ENCODE measurements at places on chromosomes 16 and 17. TPM values are rescaled to one million over a fixed set of nuclear protein-coding genes. Genes with fewer than 3 reads are reported as not detected.

HCRT gene
- polyA plus RNA-seq, result not detected

GRCh38 chr17:41697122-41697962, 8.7 kb downstream of the EIF1 start:
- H3K4me1 ChIP-seq, result peaks cover 4% of the 10 kb centered on the region
- DNase-seq, result peak; percentile 56
- H3K4me3 ChIP-seq, result no peak overlapping the region
- no peak overlapping the region for H3K27ac ChIP-seq
- H3K36me3 ChIP-seq, result peaks cover 26% of the 10 kb centered on the region

GRCh38 chr17:7849751-7850504, 4.9 kb upstream of the TMEM88 start:
- no peak overlapping the region for H3K27ac ChIP-seq
- no peaks in the 10 kb centered on the region for H3K27me3 ChIP-seq
- DNase-seq, result no peak
- H3K4me3 ChIP-seq, result no peak overlapping the region

DNA sequence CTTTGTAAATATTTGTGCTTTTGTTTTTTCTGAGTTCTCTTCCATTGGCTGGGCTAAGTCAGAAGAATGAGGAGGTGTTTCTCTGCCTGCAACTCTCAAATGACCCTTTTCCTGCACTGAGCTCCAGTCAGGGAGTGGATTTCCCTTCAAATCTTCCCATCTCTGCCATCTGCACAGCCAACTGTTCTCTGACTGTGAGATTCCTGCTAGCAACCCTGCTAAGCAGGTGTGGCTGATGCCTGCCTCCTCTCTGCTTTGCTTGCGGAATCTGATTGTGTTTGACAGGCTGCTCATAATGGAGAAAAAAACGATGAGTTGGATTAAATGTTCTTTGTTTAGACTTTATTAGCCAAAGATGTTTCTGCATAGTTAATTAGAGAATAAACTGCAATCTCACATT, 519.8 kb downstream of the TMEM114 start:
- H3K4me1 ChIP-seq, result no peaks in the 10 kb centered on the region
- H3K27me3 ChIP-seq, result no peaks in the 10 kb centered on the region
- no peak overlapping the region for H3K27ac ChIP-seq
- no peak overlapping the region for H3K4me3 ChIP-seq
- no peaks in the 10 kb centered on the region for H3K36me3 ChIP-seq
- DNase-seq, result no peak

GRCh38 chr17:48470388-48471034, 40.5 kb upstream of the SKAP1 start:
- H3K4me1 ChIP-seq, result no peaks in the 10 kb centered on the region
- H3K27ac ChIP-seq, result no peak overlapping the region
- no peak overlapping the region for H3K4me3 ChIP-seq
- peaks cover 31% of the 10 kb centered on the region for H3K27me3 ChIP-seq
- DNase-seq, result no peak

CXCL16 gene
- 37.5 TPM for polyA plus RNA-seq

HAPSTR1 gene
- polyA plus RNA-seq, result 18.1 TPM

TBC1D3B gene
- 6.5 TPM for polyA plus RNA-seq

GRCh38 chr17:6069539-6070429, at the start of gene WSCD1:
Gene WSCD1 (plus strand): TSS chr17:6070379. CDS start chr17:6080659, 10,280 bp downstream.
- peak within 1 kb of the TSS; percentile 32 for H3K4me3 ChIP-seq
- peak; percentile 29 for DNase-seq
- no peak within 1 kb of the TSS for H3K27ac ChIP-seq
- H3K4me1 ChIP-seq, result no peaks in the 10 kb centered on the region
- H3K27me3 ChIP-seq, result peaks cover 19% of the 10 kb centered on the region

- no peaks in the 10 kb centered on the region for H3K4me1 ChIP-seq
- no peak overlapping the region for H3K4me3 ChIP-seq
- peaks cover 53% of the 10 kb centered on the region for H3K36me3 ChIP-seq
- H3K27me3 ChIP-seq, result no peaks in the 10 kb centered on the region
Observed at GRCh38 chr17:80372456-80372855, 42.5 kb upstream of the ENDOV start.

OTOA gene
- polyA plus RNA-seq, result not detected

LGALS9B gene
- polyA plus RNA-seq, result 1.9 TPM

DNA sequence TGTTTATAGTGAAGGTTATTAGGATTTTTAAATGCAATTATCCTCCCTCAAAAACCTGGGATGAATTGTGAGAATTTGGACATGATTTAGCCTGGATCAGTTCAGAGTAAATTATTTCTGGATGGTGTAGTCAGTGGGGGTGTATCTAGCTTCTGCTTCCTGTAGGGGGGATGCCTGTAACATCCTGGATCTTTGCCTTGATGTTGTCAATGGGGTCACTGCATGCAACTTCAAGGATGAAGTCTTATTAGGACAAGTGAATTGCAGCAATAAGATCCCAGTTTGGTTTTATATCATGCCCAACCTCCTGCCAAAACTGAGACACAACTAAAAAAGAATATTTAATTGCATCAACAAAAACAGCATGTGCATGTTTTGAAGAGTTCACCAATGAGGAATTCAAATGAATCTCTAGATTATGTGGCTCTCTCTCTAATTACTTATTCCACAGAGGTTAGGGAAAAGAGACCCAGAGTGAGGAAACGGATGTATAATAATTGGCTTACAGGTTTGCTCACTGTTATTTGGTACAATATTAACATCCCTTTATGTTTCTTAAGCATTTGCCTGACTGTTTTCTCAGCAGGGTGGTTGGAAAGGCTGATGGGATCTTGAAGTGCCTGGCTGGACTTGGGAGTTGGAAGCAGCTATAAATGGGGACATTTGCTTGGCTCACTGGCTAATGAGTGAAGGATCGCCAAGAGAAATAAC, 159.8 kb downstream of the HS3ST3B1 start:
- H3K27me3 ChIP-seq, result no peaks in the 10 kb centered on the region
- no peak overlapping the region for H3K4me3 ChIP-seq
- H3K36me3 ChIP-seq, result no peaks in the 10 kb centered on the region
- H3K4me1 ChIP-seq, result no peaks in the 10 kb centered on the region
- no peak for DNase-seq

Data from small intestine (tissue), 16 donors.